NCI-H748 treated with DMSO at 0.1 percent for 48 hours (cell line): ENCODE measurements at places on chromosomes 12 and 14.

- DNase-seq, result no peak
Measured at GRCh38 chr12:39777465-39777864, 157.9 kb upstream of the ABCD2 start.

DNA sequence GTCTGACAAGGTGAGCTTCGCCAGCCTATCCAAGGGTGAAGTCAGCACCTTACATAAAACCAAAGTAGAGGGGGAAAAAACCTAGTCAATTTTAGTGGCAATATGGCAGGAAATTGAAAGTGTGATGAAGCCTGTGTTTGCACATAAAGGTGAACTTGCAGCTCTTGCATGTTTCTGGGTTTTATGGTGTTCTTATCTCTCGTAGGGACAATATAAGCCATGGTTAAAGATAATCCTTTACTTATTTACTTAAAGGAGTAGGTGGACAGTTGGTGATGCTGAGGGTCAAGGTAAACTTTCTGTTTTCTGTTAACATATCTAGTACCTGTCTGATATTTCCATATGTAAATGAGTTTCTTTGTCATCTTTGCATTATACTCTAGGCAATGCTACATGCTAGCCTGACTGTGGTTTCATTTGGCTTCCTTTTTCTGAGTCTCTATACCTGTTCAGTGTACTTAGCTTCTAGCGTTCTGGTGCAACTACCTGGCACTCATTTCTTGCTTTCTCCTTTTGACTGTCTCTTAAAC, 32.8 kb downstream of the CCDC91 start:
- no peak for DNase-seq

- DNase-seq, result peak; percentile 11
Measured at GRCh38 chr14:67571275-67571990, 28.6 kb downstream of the PIGH start.

- DNase-seq, result no peak
Measured at GRCh38 chr14:98136012-98136789, 1135.8 kb downstream of the BCL11B start.

DNA sequence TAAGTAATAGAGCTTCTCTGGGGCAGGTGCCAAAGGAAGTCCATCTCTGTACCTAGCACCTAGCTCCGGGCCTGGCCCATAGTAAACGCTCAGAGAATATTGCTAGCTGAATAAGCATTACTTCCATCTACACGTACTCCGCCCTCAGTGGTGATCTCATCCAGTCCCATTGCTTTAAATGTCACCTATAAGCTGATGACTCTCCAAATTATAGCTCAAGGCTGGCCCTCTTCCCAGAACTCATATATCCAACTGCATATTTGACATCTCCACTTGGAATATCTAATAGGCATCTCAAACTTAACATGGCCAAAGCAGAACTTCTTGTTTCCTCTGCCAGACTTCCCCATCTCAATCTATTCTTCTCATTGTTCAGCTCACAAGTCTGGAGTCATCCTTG, 6.9 kb upstream of the DYNLL1 start:
- DNase-seq, result no peak

- no peak for DNase-seq
Measured at GRCh38 chr14:68788275-68788995, 4.4 kb downstream of the ZFP36L1 start.
